Daoy (cell line): ENCODE measurements at places on chromosomes 12 and 14. TPM values are rescaled to one million over a fixed set of nuclear protein-coding genes. Genes with fewer than 3 reads are reported as not detected.
A peak's percentile ranks its signal among the peaks of the same experiment; 100 is the strongest.

- DNase-seq = no peak
These were observed 579 bp upstream of the BLOC1S1 start for GRCh38 chr12:55715169-55715764.

DNA sequence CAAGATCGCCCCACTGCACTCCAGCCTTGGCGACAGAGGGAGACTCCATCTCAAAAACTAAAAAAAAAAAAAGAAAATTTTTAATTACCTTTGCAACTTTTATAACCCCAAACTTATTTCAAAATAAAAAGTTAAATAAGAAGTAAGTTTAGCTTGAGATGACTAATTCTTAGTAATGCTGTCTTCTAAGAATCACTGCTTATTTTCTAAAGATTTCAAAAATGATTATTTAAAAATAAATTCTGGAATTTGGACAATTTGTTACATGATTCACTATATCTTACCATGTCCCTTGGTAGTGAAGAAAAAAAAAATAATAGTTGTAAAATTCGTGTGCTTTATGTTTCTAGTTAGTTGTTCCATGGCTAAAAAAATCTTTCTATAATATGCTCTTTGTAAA, 11.6 kb upstream of the HECTD1 start:
- DNase-seq = no peak

- no peak for DNase-seq
These were observed 177.9 kb downstream of the KICS2 start for GRCh38 chr12:64044191-64044590.

DNA sequence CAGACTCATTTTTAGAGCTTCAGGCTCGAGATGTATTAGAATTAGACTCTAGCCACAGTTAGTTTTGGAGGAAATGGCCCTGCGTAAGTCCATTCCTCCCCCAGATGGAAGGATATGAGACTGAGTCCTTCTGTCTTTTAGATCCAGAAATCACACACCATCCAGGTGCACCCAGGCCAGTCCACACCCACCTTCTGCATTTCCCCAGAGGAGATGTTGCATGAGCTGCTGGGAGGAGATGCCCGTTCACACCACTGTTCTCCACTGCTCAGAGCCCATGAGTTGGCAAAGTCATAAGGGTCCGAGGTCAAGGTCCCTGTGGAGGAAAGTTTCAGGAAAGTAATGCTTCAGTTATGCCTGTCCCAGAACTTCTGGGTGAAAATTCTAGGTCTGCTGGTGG, 29.2 kb downstream of the VWF start:
- DNase-seq = no peak

DNA sequence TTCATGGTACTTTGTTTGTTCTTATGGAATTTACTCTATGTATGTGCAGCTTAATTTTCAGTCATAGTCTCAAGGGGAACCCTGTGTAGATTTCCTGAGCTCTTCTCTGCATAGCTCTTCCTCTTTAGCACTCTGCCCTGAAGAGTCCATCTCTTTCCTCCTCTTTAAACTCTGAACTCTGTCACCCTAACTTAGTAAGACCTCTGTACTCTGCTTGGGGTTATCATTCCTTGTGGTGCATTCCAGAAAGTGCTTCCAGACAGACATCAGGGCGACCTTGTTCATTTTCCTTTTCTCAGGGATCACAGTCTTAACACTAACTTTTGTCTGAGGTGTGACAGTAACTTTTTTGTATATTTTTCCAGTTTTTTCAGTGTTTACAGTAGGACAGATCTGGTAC, 179.3 kb downstream of the RAD51B start:
- DNase-seq = no peak

Gene TOMM20L
- not detected in 2 replicates for total RNA-seq

- DNase-seq = peak; percentile 43
These were observed 282.3 kb downstream of the CACNA1C start for GRCh38 chr12:2335109-2335508.

- DNase-seq = no peak
These were observed 97.1 kb downstream of the SCAF11 start for GRCh38 chr12:45893240-45893639.

- DNase-seq = no peak
These were observed 20.1 kb upstream of the MAGOHB start for GRCh38 chr12:10633541-10633940.

GRCh38 chr12:1356285-1356684, 238.1 kb downstream of the FBXL14 start:
- no peak for DNase-seq

Gene NGB
- total RNA-seq = not detected in 2 replicates

- peak; percentile 44 for DNase-seq
These were observed 883 bp upstream of the CDCA4 start for GRCh38 chr14:105021656-105022275.

DNA sequence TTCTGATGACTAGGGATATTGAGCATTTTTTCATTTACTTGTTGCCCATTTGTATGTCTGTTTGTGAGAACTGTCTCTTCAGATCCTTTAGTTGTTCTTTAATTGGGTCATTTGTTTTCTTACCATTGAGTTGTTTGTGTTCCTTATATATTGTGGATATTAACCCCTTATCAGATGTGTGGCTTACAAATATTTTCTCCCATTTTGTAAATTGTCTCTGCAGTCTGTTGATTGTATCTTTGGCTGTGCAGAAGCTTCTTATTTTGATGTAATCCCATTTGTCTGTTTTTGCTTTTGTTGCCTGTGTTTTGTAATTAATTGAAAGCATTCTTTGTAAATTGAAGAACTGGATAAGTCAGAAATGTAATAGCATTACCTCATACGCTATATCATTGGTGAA, 459.1 kb upstream of the FOXG1 start:
- no peak for DNase-seq
